ENCODE measurements at places on chromosomes 3 and 15.

DNA sequence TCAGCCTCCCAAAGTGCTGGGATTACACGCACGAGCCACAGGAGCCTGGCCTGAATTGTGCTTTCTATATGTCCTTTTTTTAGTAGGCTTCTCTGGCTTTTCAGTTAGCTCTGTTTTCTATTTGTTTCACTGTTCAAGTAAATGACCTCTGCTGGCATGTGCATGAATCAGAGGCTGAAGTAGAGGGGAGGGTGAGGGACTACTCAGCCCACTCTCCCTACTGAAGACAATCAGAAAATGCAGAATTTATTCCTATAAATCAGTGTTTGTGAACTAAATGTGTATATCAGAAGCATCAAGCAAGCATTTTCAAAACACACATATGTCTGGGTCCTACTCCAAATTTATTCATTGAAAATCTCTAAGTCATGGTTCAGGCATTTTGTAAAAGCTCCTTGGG lies 45.0 kb downstream of the ZMAT3 start:
- no peak for DNase-seq

GRCh38 chr3:188232656-188233055 lies 78.7 kb downstream of the LPP start:
- no peak for DNase-seq

GRCh38 chr15:82870727-82871320 lies 61.4 kb downstream of the WHAMM start:
- DNase-seq, result no peak

DNA sequence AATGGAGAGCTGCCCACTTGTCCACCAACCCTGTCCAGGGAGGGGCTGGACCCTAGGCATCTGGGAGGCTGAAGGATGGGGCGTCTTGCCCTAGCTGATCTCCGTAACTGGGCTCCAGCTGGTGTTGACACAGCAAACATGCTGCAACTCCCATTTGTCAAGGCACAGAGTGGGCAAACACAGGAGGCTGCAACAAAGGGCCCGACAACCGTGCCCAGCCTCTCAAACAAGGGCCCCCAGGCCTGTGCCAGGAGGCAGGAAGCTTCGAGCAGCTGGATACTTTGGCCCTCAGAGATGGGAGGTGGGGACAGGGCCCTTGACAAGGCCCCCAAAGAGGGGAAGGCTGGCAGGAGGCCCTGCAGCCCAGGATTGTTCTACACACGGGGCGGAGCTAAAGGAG lies 64.2 kb upstream of the TMEM115 start:
- DNase-seq, result no peak
